Caki2 (cell line): ENCODE measurements at places on chromosomes 3 and 15.
A peak's percentile ranks its signal among the peaks of the same experiment; 100 is the strongest.

GRCh38 chr3:15164340-15164739 is 41.7 kb upstream of the CAPN7 start:
- no peak for DNase-seq

DNA sequence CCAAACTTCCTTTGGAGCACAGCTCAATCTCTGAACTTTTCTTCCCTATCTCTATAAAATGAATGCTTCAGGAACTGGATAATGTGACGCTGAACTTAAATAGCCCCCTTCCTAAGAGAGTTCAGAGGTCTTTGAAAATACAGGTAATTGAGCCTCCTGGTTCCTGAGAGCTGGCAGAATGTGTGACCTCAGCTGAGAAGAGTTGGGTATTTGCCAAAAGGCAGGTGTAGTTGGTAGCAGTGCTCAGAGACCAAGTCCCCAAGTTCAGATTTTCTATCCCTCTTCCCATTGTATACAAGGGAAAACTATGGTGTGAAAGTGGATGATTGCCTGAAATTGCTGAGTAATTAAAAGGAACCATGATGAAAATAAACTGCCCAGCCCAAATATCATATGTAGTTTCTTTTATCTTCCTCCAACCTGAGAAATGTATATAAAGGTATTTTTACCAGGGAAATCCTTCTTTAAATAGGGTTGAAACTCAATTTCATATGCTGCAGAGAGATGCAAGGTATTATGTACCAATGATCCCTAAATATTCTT is 154.6 kb upstream of the ICE2 start:
- DNase-seq: no peak

DNA sequence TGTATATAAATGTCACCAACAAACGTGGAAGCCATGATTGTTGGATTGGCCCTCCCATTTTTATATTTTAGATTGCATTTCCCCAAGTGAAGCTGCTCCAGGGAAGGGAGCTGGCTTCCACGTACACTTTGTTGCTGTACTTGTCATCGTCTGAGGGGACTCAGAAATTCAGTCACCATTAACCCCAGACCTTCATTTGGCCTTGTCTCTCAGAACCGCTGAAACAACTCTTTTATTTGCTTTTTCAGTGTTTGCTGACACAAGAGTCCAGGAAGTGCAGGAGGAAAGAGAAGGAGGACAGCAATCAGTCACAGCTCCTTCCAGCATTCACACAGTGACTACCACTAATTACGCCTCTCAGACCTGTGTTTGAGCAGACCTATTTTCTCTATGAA is 276.5 kb downstream of the TBL1XR1 start:
- DNase-seq: no peak

DNA sequence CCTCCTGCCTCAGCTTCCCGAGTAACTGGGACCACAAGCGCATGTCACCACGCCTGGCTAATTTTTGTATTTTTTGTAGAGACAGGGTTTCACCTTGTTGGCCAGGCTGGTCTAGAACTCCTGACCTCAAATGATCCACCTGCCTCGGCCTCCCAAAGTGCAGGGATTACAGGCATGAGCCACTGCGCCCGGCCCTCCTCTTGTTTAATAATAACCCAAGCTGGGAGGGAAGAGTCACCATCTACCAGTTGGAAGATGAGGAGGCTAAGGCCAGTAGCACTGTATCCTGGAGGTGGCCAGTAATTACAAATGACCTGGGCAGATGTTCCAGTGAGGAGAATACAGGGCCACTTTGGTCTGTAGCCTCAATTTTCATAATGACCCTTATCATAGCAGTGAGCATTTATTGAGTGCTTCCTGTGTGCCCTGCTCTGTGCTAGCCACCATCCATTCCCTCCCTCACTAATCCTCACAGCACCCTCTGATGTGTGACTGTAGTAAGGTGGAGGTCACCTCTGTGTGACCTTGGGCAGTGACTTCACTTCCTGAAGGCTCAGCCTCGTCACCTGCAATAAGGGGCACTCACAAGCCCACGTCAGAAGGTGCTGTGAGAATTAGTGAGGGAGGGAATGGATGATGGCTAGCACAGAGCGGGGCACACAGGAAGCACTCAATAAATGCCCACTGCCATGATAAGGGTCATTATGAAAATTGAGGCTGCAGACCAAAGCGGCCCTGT is 64.2 kb downstream of the ABTB1 start:
- peak; percentile 61 for DNase-seq

DNA sequence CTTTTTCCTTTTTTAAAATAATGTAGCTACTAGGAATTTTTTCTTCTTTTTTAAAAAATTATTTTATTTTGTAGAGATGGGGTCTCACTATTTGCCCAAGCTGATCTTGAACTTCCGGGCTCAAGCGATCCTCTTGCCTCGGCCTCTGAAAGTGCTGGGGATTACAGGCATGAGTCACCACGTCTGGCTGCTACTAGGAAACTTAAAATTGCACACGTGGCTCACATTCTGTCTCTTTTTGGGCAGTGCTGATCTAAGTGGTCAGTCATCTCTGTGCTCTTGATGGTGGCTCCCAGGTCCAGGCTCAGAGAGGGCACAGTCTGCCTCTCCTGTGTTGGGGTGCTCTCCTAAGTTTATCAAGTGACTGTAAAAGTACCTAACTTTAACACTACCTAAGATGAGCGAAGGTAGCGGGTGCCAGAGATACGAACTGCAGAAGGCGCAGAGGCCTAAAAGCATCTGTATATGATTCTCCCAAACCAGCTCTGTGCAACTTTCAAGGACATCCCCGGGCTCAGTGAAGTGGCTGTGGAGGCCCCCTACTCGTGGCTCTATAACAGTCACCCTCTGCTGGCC is 52.9 kb upstream of the SEC13 start:
- DNase-seq: no peak

GRCh38 chr3:40143283-40144090 is 166.0 kb upstream of the EIF1B start:
- no peak for DNase-seq

DNA sequence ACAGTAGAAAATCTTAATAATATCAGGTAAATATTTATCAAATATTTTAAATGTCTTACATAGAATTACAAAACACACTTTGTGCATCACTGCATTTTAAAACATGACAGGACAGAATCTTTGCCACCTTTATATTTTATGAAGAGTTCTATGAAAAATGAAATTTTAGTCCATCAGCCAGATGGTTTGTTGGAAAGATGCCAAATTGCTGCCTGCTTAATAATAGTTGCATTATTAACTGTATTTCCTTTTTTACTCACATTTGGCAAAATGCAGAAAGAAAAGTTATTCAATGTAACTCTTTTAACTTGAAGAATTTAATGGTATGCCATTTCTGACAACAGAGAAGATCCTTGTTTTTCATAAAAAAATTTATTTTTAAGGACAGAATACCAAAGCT is 1271.6 kb downstream of the NSUN3 start:
- DNase-seq: no peak

- DNase-seq: no peak
Measured at GRCh38 chr3:186708983-186709679, 8.0 kb upstream of the KNG1 start.

- no peak for DNase-seq
Measured at GRCh38 chr15:57821826-57822225, 115.3 kb downstream of the POLR2M start.

DNA sequence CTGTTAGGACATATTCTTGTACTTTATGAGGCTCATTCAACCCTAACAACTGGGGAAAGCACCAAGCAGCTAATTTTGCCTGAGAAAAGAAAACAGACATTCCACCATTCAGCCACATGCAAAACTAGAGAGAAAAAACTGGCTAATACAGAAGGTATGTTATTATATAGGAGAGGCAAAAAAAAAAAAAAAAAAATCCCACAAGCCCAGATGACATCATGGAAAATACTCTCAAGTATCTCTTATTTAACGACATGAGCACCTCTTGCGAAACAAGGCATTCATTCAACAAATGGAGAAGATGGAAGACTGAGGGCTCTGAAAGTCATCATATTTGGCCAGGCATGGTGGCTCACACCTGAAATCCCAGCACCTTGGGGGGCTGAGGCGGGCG is 61.5 kb downstream of the PRICKLE2 start:
- DNase-seq: peak; percentile 87

DNA sequence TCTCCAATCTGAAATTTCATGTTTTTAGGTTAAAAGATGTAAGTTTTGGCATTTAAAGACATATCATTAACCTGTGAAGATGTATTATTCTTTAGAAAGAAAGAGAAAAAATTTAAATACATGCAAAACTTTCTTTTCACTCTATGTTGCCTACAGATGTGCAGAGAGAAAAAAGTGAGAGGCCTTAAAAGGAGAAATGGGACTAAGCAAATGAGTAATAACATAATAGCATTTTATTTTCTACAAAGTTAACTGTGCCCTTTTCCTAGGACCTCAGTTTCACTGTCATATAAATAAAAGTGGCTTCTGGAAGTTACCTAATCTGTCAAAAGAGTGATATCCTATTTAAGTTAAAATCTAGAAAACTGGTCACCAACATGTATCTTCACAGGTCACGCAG is 16.1 kb downstream of the DAZL start:
- DNase-seq: no peak

- no peak for DNase-seq
Measured at GRCh38 chr3:133548090-133548489, 25.4 kb upstream of the CDV3 start.

- DNase-seq: no peak
Measured at GRCh38 chr3:178915365-178915764, 156.2 kb downstream of the ZMAT3 start.

- DNase-seq: no peak
Measured at GRCh38 chr15:28954466-28955159, 68.8 kb downstream of the APBA2 start.

- no peak for DNase-seq
Measured at GRCh38 chr15:78671626-78672211, 30.7 kb upstream of the CHRNB4 start.
